ENCODE measurements at places on chromosomes 5 and 9. TPM values are rescaled to one million over a fixed set of nuclear protein-coding genes. Genes with fewer than 3 reads are reported as not detected.

- no peak overlapping the region for H3K27ac ChIP-seq
- peaks cover 5% of the 10 kb centered on the region for H3K4me1 ChIP-seq
- H3K36me3 ChIP-seq: no peaks in the 10 kb centered on the region
- DNase-seq: no peak
Measured at GRCh38 chr9:5579881-5580280, 49.0 kb upstream of the RIC1 start.

Gene SPTLC1
- 64.0 TPM for total RNA-seq

Gene FRRS1L
- total RNA-seq: not detected

Gene RAD1
- total RNA-seq: 41.3 TPM

- DNase-seq: no peak
- H3K27me3 ChIP-seq: no peaks in the 10 kb centered on the region
Measured at GRCh38 chr5:6715758-6716628, 2.8 kb downstream of the TENT4A start.

GRCh38 chr5:133365738-133366137 is 246.6 kb downstream of the FSTL4 start:
- no peaks in the 10 kb centered on the region for H3K27me3 ChIP-seq
- no peak for DNase-seq
- no peak overlapping the region for H3K4me3 ChIP-seq
- H3K36me3 ChIP-seq: no peaks in the 10 kb centered on the region

Gene PCDHB9
- not detected for total RNA-seq

DNA sequence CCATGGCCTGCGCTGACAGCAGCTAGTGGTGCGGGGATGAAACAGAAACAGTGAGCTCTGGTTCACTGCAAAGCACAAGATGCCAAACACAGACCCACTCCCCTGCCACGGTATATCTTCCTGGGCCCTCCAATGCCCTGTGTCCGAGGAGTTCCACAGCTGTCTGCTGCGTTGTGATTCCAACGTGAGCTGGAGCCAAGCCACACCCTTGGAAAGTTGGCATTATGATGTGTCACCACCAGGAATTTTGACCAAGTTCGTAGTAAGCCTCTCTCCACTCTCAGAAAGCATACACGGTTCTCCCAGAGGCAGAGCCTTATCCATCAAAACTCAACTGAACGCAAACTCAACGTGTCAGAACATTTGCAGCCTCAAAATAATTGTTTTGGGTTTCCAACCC is 55.6 kb downstream of the MACROH2A1 start:
- H3K36me3 ChIP-seq: peaks cover 57% of the 10 kb centered on the region
- no peaks in the 10 kb centered on the region for H3K27me3 ChIP-seq
- no peak overlapping the region for H3K4me3 ChIP-seq
- H3K27ac ChIP-seq: no peak overlapping the region
- H3K4me1 ChIP-seq: no peaks in the 10 kb centered on the region
- no peak for DNase-seq

Gene TRIM7
- total RNA-seq: 2.2 TPM

GRCh38 chr5:35853631-35854030 is 3.1 kb upstream of the IL7R start:
- no peaks in the 10 kb centered on the region for H3K27me3 ChIP-seq
- H3K4me1 ChIP-seq: peaks cover 59% of the 10 kb centered on the region
- H3K27ac ChIP-seq: peak overlapping the region; percentile 95
- peak; percentile 76 for DNase-seq
- H3K36me3 ChIP-seq: peaks cover 1% of the 10 kb centered on the region
- H3K4me3 ChIP-seq: peak overlapping the region; percentile 58

Gene ADAMTS19
- not detected for total RNA-seq

DNA sequence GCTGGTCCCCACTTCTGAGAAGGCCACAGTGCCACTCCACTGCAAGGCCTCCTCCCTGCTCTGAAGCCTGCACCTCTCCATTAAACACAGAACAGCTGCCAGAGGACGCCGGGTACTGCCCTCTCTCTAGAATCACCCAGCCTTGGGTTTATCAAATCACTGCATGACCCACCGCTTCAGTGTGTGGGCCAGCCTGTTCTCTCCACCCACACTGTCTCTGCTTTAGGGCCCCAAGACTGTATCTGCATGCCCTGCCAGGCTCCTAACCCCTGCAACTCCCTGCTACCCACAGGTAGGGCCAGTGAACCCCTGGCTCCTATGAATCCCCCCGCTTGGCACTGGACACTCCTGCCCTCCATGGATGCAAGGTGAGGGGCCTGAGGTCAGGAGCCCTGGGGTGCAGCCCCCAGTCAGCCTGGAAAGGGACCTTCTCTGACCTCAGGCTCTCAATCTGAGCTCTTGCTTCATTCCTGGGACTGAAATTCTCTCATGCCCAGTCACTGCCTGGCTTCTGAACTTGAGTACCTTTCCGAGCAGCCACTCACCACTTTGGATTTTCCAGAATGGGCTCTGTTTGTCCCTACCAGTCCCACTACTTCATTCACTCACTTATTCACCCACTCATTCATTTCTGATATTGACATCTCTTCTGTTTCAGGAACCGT is 206.3 kb downstream of the GABBR2 start:
- no peak overlapping the region for H3K27ac ChIP-seq
- no peaks in the 10 kb centered on the region for H3K36me3 ChIP-seq
- H3K27me3 ChIP-seq: no peaks in the 10 kb centered on the region
- H3K4me1 ChIP-seq: no peaks in the 10 kb centered on the region
- H3K4me3 ChIP-seq: no peak overlapping the region
- no peak for DNase-seq

DNA sequence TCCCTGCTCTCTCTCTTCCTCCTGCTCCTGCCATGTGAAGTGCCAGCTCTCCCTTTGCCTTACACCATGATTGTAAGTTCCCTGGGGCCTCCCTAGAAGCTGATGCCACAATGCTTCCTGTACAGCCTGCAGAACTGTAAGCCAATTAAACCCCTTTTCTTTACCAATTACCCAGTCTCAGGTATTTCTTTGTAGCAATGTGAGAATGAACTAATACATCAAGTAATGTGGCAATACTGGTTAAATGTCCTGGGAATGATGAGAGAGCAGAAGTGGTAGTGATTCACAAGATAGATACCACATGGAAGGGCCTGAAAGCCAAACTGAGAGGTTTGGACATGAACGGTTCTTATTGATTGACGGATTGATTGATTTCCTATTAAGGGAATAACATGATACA is 62.6 kb upstream of the IL12B start:
- no peak overlapping the region for H3K27ac ChIP-seq
- no peak overlapping the region for H3K4me3 ChIP-seq
- H3K36me3 ChIP-seq: no peaks in the 10 kb centered on the region
- DNase-seq: no peak

GRCh38 chr9:137638680-137639079 is 19.9 kb downstream of the EHMT1 start:
- no peak overlapping the region for H3K27ac ChIP-seq
- no peak for DNase-seq
- no peaks in the 10 kb centered on the region for H3K36me3 ChIP-seq
- H3K4me1 ChIP-seq: peaks cover 21% of the 10 kb centered on the region
- H3K4me3 ChIP-seq: no peak overlapping the region

Measured in CD8-positive, alpha-beta memory T cell (primary cell).